ENCODE measurements at places on chromosomes 6 and 20.

- no peak for DNase-seq
These were observed 16.5 kb upstream of the CPNE5 start for GRCh38 chr6:36855750-36856149.

DNA sequence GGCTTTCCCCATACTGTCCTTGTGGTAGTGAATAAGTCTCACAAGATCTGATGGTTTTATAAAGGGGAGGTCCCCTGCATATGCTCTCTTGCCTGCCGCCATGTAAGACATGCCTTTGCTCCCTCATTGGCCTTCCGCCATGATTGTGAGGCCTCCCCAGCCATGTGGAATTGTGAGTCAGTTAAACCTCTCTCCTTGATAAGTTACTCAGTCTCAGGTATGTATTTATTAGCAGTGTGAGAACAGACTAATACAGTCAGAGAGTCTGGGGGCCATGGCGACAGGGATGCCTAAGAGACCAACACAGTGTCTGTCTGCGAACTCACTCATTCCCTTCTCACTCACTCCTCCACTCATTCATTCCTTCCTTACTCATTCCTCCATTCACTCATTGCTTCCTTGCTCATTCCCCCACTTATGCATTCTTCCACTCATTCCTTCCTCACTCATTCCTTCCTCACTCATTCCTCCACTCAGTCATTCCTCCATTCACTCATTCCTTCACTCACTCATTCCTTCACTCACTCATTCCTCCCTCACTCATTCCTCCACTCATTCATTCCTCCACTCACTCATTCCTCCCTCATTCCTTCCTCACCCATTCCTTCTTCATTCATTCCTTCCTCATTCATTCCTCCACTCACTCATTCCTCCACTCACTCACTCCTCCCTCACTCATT, 137.5 kb upstream of the AGPAT4 start:
- no peak for DNase-seq

- no peak for DNase-seq
These were observed 29.9 kb upstream of the ADIG start for GRCh38 chr20:38551056-38551626.

DNA sequence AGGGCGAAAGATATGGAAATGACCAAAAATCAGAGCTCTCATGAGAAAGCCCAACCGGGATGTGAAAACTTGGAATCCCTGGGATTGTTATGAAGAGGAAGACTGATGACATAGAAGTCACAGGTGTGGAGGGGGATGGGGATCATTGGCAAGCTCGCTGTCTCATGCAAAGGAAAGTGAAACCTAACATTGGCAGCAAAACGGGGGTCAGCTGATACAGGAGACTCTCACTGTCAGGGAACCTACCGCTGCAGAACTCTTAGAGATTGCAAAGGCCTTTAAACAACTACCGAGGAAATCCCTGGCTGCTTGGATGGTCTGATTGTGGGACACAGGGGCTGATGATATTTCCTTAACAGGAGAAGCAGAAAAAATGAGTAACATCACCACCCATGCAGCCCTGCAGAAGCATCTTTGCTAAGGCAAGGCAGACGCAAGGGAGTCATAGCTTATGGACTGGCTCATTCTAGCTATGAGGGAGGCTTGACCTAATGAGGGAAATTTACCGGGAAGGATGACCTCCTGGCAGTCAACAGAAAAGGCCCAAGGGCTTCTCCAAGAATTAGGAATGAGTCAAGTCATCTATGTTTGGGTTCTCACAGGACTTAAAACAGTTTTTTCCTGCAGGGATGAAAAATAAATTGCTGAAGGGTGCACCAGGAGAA, 7.0 kb downstream of the MUC21 start:
- DNase-seq, result no peak
